ENCODE measurements at places on chromosomes 5 and 9.

- DNase-seq = no peak
Measured at GRCh38 chr5:75588666-75589065, 22.6 kb upstream of the ANKDD1B start.

- no peak for DNase-seq
Measured at GRCh38 chr9:110332766-110333165, 4.9 kb downstream of the TXNDC8 start.

DNA sequence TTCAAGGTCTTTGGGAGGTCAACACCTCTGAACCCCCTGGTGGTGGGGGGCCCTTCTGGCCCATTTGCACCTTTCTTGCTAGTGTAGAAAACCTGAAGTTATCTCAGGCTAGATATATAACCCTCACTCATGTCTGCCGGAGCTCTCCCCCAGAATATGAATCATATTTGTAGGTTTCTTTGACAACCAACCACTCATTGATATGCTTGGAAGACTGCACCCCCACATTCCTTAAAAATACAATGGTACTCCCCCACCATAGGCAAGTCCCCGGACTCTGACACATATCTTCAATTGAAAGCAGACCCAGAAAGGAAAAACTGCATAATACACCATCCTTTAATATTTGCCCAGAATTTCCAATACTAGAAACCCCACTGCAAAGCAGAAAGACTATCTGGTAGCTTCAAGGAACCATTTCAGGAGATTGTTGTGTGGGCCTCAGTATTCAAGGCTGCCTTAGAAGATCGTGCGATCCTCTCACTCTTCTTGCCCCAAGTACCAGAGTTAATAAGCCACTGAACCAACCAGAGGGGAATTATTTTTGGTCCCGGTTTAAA lies 978 bp upstream of the UBE2B start:
- no peak for DNase-seq

DNA sequence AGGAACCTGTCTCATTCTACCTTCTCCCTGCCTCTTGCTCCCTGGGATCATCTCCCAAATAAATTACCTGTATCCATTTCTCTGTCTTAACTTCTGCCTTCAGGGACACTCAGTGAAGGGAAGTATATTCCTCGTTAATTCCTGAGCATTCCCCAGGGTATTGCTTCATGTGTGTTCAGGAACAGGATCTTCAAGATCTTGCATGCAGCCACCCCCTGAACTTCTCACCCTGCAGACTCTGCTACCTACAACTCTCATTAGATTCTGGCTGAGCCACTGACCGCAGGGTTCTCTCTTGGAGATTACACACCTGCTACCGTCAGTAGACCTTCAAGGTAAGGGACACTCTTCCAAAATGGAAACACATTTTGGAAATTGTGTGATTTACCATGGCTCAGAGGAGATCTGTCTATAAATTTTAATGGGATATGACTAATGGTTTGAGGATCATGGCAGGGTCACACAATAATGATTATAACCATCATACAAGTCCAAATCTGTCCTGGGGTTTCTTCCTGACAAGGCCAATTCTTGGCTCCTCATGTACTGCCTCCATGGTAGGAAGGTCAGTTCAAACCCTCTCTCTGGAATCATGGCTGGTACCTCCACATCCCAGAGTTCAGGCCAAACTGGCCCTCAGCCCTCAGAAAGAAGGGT lies 38.9 kb upstream of the UGCG start:
- DNase-seq = no peak

GRCh38 chr5:159746707-159747106 lies 169.6 kb upstream of the ADRA1B start:
- DNase-seq = no peak

DNA sequence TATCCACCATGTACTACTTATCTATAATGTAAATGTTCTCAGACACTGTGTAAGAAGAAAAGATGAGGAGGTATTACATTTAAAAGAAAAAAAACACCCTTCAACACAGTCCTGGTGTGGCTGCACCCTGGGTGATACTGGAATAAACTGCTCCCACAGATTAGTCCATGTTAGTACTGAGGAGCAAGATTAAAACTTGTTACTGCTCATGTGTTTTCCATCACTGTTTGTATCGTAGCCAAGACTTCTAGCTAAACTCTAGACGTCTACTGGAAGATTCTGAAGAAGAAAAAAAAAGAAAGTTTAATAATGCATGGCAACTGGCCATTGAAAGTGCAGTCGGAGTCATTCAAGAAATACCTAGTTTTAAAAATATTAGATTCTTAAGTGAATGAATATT lies at the start of gene ASPN:
Gene ASPN, minus strand, starts transcription at position 178 of the 400 bp plus-strand sequence.
- DNase-seq = no peak

GRCh38 chr5:82885627-82886389 lies 191.4 kb downstream of the TMEM167A start:
- no peak for DNase-seq

- DNase-seq = no peak
Measured at GRCh38 chr5:142016556-142016955, 3.7 kb upstream of the GNPDA1 start.

GRCh38 chr5:147859962-147860640 lies 18.4 kb upstream of the SCGB3A2 start:
- no peak for DNase-seq

DNA sequence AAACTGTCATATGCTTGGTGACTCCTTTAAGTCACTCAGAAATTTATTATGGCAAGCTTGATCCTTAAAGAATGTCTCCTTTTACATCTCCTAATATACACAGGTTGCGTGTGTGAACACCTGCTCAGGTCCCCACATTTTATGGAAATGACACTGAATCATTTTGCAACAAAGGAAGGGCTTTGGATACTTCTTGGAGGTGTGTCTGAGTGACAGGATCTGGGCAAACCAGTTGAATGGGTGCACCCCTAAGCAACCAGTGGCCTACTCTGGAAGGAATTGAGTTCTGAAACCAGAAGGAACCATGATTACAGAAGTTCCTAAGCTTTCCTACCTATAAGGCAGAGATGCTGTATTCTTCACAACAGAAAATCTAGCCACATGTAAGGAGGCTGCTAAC lies 483.9 kb upstream of the KLF4 start:
- no peak for DNase-seq

- no peak for DNase-seq
Measured at GRCh38 chr5:128144491-128144890, 60.9 kb downstream of the SLC12A2 start.

- DNase-seq = peak; percentile 30
Measured at GRCh38 chr5:145811834-145812625, 23.1 kb downstream of the PRELID2 start.

GRCh38 chr9:74496819-74497747 lies at the start of gene RORB:
Gene RORB, plus strand, starts transcription at chr9:74497335. Its CDS starts 642 bp downstream, at chr9:74497977.
- DNase-seq = peak; percentile 13

GRCh38 chr5:136115183-136115865 lies 17.3 kb upstream of the SMAD5 start:
- DNase-seq = no peak

DNA sequence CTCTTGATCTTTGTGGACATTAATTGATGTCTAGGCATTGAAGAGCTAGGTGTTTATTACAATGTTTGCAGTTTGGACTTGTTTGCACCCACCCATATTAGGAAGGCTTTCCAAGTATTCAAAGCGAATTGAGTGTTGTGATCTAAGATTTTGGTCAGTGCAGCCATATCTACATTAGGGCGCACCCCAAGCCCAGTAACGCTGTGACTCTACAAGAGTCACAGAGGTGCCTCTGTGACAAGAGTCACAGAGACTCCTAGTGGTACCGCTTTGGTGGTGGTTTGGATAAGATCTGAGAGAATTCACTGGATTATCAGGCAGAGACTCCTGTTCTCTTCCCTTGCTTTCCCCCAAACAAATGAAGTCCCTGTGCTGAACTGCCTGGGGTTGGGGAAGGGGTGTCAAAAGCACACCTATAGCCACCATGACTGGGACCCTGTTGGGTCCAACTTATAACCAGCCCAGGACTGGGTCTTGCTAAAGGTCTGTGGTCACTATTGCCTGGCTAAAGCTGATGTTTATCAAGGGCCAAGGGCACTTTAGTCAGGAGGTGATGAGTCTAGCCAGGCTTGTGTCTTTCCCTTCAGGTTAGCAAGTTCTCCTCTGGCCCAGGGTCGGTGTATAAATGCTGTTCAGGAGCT lies 114.1 kb upstream of the RIOK2 start:
- peak; percentile 42 for DNase-seq

- no peak for DNase-seq
Measured at GRCh38 chr5:52449516-52449915, 338.2 kb upstream of the ITGA1 start.

DNA sequence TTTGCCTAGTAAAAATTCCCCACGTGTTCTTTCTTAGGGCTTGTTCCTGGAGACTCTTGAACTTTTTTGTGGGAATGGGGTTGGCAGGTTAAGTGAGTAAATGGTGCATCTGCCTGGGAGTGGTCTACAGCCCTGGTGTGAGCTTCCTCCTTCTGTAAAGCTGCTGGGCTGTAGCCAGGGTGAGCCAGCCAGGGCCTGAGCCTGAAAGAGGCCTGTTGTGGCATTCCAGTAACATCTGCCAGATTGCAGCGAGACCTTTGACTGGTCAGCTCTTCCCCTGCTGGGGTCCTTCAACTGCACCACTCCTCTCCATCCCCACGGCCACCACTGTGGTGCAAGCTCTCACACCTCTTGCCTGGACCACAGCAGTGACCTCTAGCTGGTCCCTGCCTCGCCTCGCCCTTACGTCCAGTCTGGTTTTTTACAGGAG lies 47.5 kb downstream of the SLC22A5 start:
- DNase-seq = no peak

GRCh38 chr5:180808461-180809000 lies 5.9 kb upstream of the MGAT1 start:
- no peak for DNase-seq

GRCh38 chr5:56319526-56320181 lies 86.5 kb upstream of the ANKRD55 start:
- DNase-seq = peak; percentile 66

GRCh38 chr5:79857714-79858409 lies 133.2 kb downstream of the MTX3 start:
- peak; percentile 68 for DNase-seq

GRCh38 chr5:139974661-139975060 lies 68.4 kb downstream of the NRG2 start:
- DNase-seq = no peak

GRCh38 chr5:39570403-39571027 lies 145.7 kb upstream of the DAB2 start:
- peak; percentile 1 for DNase-seq

DNA sequence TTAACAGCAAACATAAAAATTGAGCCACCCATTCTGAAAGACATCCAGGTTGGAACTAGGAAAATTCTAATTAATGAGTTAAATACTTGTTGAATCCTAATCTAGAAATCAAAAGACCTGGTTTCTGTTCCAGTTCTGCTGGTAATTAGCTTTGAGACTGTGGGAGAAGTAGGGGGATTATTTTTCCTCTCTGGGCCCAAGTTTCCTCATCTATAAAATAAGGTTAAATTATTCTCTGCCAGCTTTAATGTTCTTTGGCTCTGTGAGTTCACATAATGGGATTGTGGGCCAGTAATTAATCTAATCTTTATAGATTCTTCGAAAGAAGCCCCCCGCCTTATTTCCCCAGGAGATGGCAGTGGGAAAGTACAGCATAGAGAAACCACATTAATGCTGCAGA lies 104.6 kb downstream of the ENC1 start:
- DNase-seq = no peak

DNA sequence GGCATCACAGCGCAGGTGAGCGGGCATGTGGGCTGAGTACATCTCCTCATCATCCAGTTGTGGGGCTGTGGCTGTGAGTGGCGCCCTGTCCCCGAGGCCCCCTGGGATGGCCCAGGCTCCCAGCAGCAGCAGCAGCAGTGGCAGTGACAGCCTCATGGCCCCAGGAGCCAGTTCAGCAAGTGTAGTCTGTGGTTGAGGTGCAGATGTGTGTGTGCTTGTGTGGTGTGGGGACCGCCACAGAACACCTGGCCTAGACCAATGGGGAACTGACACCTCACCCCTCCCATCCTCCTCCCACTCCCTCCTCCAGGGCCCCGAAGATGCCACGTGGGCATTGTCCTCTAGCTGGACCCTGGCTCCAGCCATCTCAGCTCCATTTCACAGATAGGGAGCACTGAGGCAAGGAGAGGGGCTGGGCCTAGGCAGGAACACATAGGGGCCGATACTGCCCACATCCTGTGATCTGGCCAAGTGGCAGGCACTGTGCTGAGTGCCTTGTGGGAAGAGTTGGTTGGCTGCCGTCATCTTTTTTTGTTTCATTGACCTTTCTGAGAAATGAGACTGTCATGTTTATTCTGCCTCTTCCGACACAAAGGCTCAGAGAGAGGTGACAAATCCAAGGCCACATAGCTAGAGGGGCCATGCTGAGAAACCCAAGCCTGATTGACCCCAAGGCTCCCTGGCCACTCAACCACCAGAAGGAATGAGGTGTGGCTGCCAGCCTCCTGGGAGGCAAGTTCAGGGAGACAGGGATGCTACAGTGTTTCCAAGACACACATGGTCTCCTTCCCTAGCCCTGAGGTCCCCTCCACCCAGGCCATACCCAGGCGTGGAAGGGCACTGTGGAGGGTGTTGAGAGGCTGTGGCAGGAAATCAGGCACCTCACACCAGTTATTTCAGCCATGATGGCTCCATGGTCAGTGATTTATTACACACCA lies at the start of gene MZB1:
Gene MZB1, minus strand, starts transcription at position 213 of the 938 bp plus-strand sequence. Its CDS starts 57 bp downstream, at position 156.
- no peak for DNase-seq

DNA sequence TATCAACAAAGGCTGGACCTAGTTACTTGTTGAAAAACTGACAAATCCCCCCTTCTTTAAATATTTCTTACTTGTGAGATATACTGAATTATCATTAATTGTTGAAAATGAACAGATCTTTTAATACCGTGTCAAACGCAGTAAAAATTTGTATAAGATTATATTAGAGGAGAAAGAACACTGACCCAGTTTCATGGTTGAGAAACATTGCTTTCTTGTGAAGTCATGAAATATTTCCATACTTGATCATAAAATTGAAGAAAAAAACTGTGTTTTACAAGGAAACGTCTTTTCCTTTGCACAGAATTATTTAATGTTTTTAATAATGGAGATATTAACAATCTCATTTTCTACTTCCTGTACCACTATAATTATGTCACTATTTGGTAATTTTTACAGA lies 45.8 kb downstream of the MOCS2 start:
- no peak for DNase-seq

- peak; percentile 14 for DNase-seq
Measured at GRCh38 chr5:91928754-91929521, 545.8 kb upstream of the ARRDC3 start.

- no peak for DNase-seq
Measured at GRCh38 chr5:18090177-18090576, 455.9 kb downstream of the TAF11L14 start.

- DNase-seq = no peak
Measured at GRCh38 chr9:4020038-4020754, 279.7 kb downstream of the GLIS3 start.

DNA sequence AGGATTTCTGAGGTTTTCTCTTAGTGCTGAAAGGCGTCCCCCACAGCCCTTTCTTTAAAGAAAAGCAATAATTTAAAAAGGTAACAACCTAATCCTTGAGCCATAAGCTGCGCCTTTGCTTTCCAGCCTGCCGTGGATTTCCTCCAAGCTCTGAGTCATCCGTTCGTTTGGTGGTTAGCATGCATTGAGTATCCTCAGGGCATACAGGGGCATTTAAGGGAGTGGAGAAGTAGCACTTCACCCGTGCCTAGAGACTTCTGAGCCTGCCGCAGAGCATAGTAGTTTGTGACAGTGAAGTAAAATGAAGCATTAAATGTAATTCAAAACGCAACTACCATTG lies 892 bp upstream of the TNC start:
- DNase-seq = peak; percentile 61
